ENCODE measurements at places on chromosomes 4 and X.

GRCh38 chr4:36133086-36133485 lies 111.2 kb downstream of the ARAP2 start:
- no peak for DNase-seq

GRCh38 chrX:17470136-17470535 lies 95.1 kb downstream of the NHS start:
- no peak for DNase-seq

- DNase-seq: peak; percentile 30
Observed at GRCh38 chrX:136880003-136880451, 498 bp downstream of the RBMX start.

GRCh38 chr4:42654631-42655268 lies 2.2 kb downstream of the ATP8A1 start:
- peak; percentile 67 for DNase-seq

GRCh38 chr4:183600189-183600685 lies 58.7 kb downstream of the RWDD4 start:
- DNase-seq: no peak

- DNase-seq: no peak
Observed at GRCh38 chr4:139641218-139641617, 24.4 kb upstream of the MGST2 start.

GRCh38 chr4:175772170-175772705 lies 39.8 kb downstream of the GPM6A start:
- no peak for DNase-seq

DNA sequence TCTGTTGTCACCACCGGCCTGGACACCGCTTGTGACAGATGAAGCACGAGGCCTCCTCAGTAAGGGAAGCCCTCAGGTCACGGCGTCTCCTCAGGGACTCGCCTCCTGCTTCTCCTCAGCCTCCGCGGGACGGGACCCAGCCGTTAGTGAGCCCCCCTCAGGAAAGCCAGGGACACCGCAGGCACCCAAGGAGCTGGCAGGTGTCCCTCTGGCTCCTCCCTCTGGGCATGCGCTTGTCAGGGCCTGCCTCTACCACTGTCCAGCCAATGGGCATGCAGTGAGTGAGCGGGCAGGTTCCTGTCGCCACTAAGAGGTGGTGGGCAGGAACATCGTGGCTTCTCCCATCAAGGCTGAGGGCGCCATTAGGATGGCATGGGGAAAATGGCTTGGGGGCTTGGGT lies 23.5 kb upstream of the CT55 start:
- no peak for DNase-seq

GRCh38 chr4:105896461-105896942 lies 1.2 kb downstream of the NPNT start:
- no peak for DNase-seq

Measured in LHCN-M2 (cell line).